Upper lobe of left lung (tissue), 6 donors: ENCODE measurements at places on chromosomes 7 and 10. TPM values are rescaled to one million over a fixed set of nuclear protein-coding genes. Genes with fewer than 3 reads are reported as not detected.

HTR7 gene
- 0.59 TPM for total RNA-seq

HMX2 gene
- not detected for total RNA-seq

LCOR gene
- total RNA-seq, result 54.7 TPM

ARHGEF5 gene
- total RNA-seq, result 32.8 TPM

CTAGE8 gene
- total RNA-seq, result 2.5 TPM

SRRM3 gene
- 1.0 TPM for total RNA-seq

ZNF503 gene
- 37.6 TPM for total RNA-seq

GIMAP1 gene
- 12.7 TPM for total RNA-seq

ANLN gene
- 3.1 TPM for total RNA-seq

LRMDA gene
- total RNA-seq, result 17.6 TPM

DNA sequence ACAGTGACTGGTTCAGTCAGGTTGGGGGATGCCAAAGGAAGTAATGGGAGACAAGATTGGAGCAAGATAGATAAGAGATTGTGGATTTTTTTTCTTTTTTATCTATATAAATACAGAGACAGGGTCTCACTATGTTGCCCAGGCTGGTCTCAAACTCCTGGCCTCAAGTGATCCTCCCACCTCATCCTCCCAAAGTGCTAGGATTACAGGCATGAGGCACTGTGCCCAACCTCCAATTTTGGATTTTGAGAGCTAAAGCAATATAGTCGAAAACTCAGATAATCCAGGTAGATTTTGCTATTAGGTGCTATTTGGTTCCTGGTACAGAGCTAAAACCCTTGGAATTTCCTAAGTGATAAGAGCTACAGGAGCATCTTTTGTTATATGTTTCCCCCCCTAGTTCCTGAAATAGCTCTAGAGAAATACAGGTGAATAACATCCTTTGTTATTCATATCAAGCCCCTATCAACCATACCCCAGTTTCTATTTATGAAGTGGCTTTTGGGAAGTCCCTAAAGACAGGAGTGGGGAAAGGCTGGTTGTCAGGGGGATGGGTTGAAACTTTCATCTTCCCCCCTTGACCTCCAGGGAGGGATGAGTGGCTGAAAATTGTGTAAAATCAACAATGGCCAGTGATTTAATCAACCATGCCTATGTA lies 151.2 kb downstream of the CFTR start:
- DNase-seq, result no peak

- no peak for DNase-seq
Measured at GRCh38 chr7:31814187-31814586, 127.2 kb downstream of the PPP1R17 start.

GRCh38 chr10:71509444-71509843 lies 112.7 kb downstream of the CDH23 start:
- no peak for DNase-seq

- no peak for DNase-seq
Measured at GRCh38 chr10:27413387-27413786, 90.7 kb upstream of the RAB18 start.

DNA sequence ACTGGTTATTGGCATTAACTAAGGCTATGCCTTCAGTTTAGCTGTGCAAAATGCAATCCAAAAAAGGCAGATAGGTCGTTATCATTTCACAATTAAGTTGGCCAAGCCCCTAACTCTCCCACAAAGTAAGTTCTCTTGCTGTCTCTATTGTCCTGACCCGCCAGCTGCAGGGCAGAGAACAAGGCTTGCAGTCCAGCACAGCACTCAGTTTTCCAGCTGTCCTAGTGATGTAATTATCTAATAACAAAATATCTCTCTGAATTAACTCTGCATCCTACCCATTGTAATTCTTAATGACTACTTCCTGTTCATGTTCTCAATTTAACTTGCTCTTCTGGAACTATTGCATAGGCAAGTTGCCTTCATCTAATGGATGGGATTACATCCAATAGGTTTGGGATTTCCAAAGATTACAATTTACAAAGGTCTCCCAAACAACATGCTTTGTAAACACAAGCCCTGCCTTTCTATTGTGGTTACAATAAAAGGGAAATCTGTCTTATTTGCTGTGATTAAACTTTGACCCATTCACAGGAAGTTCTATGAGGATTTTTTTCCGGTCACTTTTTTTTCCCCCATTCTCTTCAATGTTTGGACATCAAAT lies 55.2 kb downstream of the CDK6 start:
- no peak for DNase-seq

DNA sequence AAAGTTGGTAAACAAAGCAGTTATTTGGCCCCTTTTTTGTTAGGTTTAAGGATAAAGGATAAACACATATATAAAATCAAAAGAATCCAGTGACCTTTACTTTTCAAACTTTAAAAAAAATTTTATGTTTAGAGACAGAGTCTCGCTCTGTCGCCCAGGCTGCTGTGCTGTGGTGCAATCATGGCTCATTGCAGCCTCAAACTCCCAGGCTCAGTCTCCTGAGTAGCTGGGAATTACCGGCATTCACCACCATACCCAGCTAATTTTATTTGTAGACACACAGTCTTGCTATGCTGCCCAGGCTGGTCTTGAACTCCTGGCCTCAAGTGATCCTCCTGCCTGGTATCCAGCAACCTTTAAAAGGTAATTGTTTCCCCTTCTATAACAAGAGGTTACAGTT lies 31.3 kb downstream of the GNA12 start:
- no peak for DNase-seq

- DNase-seq, result no peak
Measured at GRCh38 chr10:128233422-128233821, 107.2 kb upstream of the MKI67 start.

DNA sequence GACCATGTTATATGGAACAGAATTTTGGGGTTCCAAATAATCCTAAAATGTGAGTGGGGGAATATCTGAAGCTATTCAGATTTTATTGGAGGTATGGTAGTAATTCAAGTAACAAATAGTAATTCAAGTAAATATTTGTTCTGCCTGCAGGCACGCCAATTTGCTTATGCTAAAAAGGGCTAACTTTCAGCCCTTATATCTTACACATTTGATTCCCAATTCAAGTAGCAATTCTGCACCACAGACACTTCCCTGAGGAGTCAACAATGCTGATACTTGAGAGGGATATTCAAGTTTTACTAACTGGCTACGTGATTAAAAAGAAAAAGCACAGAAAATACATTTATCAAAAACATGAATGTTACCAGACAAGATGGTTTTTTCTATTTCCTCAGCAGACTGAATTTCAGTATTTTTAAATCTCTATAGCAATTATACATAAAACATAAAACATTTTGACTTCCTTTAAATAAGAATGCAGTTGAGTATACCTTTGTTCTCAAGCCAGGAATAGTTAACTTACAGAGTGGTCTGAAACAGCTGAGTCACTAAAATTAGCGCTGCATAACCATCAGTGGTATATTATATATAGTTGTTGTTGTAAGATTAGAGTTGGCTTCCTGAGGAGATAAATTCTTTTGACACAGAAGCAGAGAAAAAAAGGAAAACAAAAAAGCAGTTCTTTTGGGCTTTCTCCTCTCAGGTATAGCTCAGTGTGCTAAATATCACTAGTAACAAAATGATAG lies 33.9 kb downstream of the MTPN start:
- DNase-seq, result no peak

DNA sequence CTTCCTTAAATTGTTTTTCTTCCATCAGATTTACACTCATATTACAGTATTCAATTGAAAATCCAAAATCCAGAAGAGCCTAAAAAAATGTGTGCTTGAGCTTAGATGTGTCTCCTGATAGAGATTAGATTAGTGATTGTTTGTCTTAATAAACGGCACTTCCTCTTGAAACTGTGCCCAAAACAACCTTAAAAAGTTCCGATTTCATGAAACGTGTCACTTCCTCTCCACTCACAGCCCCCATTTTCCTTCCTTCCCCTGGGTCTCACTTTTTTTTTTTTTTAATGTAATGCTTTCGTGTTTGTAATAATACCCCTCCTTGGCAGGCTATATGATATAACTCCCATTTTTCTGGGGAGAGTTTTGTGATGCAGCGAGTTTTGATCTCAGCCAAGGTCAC lies 114.8 kb upstream of the ADO start:
- no peak for DNase-seq

GRCh38 chr7:139118805-139119485 lies 9.4 kb upstream of the ZC3HAV1 start:
- no peak for DNase-seq

GRCh38 chr10:75611172-75611992 lies 180.0 kb downstream of the LRMDA start:
- DNase-seq, result no peak

GRCh38 chr7:148079206-148080080 lies 511.1 kb upstream of the C7orf33 start:
- no peak for DNase-seq

- no peak for DNase-seq
Measured at GRCh38 chr7:28784171-28784902, 173.8 kb downstream of the TRIL start.

DNA sequence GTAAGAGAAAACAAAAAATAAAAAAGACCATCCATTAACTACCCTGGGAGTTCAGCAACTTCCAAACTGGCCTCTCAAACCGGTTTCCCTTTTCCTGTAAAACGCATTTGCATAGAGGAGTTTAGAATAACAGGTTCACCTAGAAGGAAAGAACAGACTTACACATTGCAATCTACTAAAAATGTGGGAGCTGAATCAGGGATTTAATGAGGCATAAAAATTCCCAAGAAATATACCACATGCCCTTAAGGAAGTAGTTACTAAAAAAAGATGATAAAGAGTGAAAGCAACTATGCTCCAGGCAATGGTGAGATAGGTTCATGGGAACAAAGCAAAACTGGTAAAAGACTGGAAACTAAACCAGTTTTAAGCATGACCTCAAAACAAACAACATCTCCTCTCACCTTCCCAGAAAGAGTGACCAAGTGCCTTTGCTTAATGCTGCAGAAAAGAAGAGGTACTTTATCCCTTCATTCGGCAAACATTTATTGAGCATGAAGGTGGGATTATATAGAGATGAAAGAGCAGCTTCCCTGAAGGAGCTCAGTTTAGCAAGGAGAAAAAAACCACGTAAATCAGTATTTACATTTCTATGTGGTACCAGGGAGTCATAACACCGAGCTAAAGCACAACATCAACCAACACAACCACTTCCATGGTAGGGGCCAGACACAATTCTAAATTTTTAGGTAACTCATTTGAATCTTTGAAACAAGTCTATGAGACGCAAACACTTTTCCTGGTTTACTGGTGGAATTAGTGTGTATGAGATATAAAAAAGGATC lies 152.8 kb downstream of the SGMS1 start:
- no peak for DNase-seq

DNA sequence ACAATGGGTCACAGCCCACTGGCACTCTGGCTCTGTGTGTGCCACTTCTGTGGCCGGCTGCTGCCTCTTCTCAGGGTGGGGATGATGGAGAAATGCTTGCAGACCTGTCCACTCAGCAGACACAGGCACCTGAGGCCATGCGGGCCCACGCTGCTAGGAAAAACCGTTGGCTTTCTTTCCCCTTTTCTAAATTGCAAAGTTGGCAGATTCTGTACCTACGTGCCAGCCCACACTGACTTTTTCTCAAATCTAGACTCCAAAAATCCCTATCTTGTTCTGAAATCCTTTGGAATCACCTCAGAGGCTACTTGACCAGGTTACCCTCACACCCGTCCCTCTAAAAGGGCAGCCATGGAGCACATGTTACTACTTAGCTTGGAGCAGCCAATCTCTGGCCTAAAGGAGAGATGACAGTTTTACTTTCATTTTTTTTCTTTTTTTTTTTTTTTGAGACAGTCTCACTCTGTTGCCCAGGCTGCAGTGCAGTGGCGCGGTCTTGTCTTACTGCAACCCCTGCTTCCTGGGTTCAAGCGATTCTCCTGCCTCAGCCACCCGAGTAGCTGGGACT lies 99.4 kb downstream of the RNF216 start:
- no peak for DNase-seq

DNA sequence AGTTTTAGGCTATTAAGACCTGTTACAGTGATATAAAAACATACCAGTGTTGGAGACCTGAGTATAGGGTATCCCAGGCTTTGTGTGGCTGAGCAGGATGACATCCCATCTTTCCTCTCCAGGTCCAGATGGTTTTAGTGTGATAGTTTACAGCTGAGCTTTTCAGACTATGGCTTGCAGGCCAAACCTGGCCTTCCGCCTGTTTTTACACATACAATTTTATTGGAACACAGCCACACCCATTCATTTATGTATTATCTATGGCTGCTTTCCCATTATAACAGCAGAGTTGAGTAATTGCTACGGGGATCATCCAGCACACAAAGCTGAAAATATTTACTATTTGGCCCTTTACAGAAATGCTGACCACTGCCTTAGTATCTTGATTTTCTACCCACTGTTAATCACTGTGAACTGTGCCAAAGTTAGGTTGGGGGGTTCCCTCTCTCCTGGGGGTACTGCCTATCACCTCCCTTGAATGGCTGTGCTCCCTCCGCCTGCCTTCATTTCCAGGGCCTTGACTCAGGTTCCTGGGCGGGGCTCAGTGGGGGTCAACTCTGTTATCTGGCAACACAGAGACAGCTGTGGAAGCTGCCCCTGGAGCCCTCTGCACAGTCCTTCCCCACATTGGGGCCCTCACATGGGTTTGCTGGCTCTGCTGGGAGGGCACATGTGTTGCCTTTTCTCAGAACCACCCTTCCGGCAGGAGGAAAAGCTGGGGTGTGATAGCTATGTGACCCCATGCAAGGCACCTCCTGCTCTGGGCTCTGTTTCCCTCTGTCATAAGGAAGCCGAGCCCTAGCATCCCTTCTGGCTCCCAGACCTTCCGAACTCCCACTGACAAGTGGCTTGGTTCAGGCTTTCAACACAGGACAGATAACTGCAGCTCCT lies 40.3 kb upstream of the SH2D4B start:
- DNase-seq, result peak; percentile 67

GRCh38 chr7:32335107-32335506 lies 155.1 kb downstream of the LSM5 start:
- no peak for DNase-seq

GRCh38 chr10:7134448-7134847 lies 276.4 kb downstream of the SFMBT2 start:
- DNase-seq, result no peak
